Central memory CD4-positive, alpha-beta T cell (primary cell): ENCODE measurements at places on chromosomes 16 and 17.
A peak's percentile ranks its signal among the peaks of the same experiment; 100 is the strongest.

DNA sequence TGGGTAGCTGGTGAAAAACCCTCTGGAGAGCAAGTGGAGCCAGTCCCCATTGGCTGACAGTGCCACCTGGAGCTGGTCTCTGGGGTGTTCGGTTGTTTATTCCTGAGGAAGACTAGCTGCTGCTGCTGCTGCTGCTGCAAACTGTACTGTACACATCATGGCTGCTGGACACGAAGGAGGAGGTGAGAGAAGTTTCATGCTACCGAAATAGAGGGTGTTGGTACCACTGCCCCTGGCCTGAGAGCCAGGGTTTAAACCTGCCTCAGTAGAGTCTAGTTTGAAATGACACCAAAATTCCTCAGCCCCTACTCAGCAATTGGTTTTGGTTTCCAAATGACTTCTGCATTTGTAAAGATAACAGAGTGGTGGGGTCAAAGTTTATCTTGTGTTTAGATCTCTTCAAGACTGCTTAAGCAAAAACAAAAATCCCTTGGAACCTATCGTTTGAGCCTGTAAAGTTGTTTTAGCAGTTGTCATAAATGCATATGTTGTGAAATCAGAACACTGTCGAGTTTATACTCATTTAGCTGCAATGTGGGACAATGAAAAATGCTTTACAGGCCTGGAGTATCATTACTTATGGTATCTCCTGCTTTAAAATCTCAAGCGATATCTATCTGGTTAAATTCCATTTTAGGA is 40.8 kb downstream of the CYB5B start:
- no peak for DNase-seq

- DNase-seq = no peak
Measured at GRCh38 chr17:34644941-34645550, 65.7 kb downstream of the TMEM132E start.

DNA sequence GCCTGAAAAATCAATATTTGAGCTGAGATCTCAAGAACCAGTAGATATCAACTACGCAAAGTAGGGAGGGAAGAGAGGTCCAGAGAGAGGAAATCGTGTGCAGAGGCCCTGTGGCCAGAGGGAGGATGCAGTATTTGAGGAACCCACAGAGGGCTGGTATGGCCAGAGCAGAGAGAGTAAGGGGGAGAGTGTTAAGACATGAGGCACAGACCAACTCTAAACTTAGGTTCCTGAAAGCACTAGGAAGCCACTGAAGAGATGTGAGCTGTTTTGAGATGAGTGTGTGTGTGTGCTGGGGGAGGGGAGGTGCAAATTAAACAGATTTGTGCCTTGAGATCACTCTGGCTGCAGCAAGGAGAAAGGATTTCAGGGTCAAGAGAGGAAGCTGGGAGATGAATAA is 10.9 kb downstream of the SLC13A2 start:
- no peak for DNase-seq

DNA sequence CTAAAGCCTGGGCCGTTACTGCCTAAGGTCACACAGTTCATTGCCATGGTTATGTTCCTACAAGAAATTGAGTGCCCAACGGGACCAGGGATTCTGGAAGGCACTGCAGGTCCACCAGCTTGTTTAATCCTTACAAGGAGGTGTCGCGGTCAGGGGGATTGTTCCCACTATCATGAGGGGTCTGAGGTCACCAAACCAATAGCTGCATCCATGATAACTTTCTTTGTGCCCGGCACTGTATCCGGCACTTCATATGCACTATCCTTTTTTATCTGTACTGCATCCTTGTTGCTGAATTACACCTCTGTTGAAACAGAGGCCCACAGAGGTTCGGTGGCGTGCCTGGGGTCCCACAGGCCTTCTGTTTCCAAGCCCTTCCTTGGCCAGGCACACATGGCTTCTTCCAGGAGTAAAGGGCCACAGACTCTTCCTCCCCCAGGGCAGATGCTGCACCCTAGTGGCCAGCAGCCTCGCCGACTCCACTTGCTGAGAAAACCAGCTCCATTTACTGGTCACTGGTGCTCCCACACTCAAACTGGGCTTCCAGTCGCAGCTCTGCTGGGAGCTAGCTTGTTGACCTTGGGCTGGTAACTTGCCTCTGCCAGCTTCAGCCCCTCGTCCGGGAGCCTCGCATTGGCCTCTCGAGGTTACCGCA is 82.0 kb upstream of the PLCG2 start:
- no peak for DNase-seq

GRCh38 chr17:41676058-41676419 is 12.6 kb upstream of the EIF1 start:
- DNase-seq = no peak

DNA sequence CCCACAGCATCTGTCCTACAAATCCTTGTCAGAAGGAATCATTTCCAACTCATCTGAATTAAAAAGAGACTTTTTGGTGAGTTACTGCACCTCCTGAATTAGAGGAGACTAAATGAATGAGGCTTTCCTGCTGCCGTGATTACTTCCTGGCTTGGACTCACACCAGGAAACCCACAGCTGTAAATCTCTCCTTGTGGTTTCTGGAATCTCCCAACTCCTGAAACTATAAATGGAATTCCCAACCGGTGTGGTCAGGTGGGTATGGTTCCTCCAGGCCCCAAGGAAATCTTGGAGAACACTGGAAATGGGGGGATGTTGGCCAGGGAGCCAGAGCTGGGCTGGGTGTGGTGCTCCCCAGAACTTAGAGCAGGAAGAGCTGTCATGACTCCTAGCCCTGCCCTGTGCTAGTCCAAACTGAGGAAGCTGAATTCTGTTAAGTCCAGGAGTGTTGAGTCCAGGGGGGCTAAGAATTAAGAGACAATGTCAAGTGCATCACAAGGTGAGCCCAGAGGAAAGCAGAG is 216.4 kb downstream of the GSG1L start:
- DNase-seq = no peak

DNA sequence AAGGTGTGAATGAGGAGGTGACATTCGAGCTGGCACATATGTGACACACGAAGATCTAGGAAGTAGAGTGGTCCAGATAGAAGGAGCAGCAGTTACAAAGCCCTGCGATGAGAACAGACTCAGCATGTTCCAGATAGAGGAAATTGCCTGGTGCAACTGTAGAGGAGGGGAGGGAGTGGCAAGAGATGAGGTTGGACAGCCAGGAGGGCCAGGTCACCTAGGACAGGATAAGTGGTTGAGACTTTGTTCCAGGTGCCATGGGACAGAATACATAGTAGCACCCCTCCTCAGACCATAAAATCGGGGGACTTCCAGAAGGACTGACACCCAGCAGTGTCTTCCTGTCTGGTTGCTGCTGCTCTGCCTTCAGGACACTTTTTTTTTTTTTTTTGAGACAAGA is 11.0 kb upstream of the CENPT start:
- DNase-seq = no peak

DNA sequence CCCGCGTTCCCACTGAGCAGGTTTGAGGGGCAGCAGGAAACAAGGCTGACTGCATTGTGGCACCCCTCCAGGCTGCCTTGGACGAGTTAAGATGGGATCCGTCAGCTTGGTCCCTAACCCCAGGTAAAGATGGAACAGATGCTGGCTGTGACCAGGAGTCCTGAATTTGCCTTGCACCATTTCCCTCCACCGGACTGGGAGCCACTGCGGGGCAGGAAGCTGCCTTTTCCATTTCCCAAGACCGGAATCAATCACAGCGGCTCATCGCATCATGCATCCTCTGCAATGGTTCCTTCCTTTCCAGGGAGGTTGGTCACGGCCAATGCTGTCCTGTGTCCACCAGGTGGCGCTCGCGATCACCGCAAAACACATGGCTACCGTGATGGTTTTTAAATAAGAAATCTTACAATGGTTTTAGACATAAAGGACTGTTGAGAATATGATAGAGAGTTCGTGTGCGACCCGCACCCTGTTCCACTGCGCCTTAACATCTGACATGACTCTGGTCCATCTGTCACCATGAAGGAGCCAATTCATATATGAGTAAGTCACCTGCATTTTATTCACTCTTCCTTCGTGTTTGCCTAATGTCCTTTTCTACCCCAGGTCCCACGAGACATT is 6.8 kb upstream of the MEAK7 start:
- peak; percentile 79 for DNase-seq

DNA sequence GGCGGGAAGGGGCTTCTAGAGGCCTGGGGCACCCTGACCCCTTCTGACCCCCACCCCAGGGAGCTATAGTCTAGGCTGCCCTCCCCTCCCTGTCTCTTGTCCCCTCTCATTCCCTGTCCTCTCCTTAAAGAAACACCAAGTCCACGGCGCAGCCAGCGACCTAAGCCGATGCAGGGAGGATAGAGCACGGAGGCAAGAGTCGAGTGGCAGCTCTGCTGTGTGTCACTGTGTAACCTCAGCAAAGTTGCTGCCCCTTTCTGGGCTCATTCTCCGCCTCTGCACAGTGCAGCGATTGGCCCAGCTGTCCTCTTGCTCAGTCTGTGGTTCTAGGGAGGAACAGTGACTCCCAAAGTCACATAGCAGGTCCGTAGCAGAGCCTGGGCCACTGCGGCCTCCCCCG is 36.5 kb upstream of the SBK1 start:
- no peak for DNase-seq

DNA sequence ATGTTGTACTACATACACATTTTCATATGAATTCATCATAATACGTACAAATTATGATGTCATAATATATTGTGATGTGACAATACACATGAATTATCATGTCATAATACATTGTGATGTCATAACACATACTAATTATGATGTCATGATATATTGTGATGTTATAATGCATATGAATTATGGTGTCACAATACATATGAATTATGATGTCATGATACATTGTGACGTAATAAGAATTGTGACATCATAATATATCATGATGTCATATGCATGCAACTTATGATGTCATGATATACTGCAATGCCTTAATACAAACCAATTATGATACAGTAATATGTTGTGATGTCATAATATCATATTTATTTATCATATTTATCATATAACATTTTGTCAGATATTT is 2074.3 kb downstream of the TP53TG3F start:
- no peak for DNase-seq

GRCh38 chr16:85849388-85849787 is 49.6 kb upstream of the IRF8 start:
- no peak for DNase-seq
